ENCODE measurements at places on chromosomes 3 and 15.

DNA sequence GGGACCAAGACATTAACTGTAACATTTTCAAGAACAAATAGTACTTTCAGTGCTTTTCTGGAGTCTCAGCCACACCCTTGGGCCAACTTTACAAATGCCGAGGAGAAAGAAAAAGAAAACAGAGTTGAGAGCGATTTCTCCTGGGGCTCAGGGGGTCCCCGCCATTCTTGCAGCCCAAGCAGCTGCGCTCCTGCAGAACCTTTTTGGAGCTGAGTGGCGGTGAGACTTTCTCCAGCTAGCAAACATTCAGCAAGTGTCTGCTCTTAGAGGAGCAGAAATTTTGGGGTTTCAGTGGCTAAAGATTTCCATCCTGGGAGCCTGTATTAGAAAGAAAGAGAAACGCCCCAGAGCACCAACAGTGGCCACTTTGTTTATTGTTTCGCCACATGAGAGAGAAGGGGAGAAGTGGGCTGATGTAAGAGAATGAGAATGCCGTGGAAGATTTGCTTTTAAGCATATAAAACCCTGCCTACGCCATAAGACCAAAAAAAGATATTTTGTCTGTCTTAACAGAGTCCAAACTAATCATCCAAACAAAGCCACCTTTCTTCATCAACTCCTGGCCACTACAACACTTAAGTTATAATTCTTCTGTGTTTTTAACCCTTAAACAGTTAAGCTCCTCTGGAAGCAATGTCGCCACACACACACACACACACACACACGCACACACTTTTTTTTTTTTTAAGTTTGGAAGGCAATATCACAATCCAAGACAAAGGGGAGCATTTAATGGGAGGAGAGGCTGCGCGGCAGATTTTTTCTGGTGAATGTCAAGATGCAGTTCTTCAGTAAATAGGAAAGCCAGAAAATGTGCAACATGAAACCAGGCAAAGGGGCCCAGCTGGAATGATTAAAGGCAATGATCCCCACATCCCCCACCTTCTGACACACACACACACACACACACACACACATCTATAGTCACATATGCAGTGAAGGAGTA is 19.2 kb downstream of the EID1 start:
- no peak for DNase-seq

DNA sequence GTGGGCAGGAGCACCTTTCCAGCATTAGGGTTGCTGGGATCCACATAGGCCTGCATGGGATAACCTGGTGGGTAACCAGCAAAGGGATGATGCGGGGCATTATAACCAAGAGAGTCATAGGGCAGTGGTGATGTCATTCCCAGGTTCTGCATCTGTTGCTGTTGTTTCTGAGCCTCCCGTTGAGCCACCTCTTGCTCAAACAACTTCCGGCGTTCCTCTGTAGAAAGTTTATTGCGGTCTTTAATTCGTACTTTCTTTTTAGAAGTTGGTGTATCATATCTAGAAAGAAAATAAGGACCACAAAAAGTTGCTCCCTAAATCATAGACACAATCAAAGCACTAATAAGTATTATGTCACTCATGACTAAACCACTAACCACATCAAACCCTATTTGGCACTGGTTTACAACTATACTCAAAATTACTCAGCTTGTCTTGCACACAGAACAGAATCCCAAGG is 77.8 kb downstream of the NBEAL2 start:
- DNase-seq: no peak

- DNase-seq: no peak
Measured at GRCh38 chr3:61580982-61581643, 19.7 kb downstream of the PTPRG start.

DNA sequence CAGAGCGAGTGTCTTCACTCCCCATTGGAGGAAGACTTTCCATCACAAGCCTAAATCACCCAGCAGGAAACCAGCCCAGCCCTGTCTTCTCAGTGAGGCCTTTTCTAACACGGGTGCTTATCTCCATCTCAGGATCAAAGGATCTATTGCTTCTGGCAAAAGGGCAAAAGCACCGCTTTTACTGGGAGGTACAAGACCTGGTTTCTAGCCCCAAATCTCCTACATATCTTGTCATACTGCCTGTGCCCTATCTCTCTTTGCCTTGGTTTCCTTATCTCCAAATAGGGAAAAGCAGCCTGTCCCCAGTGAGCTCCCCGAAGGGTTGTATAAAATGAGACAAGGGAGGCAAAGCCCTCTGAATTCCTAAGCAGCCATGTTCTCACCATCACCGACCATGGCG is 5.2 kb downstream of the GLB1 start:
- no peak for DNase-seq

DNA sequence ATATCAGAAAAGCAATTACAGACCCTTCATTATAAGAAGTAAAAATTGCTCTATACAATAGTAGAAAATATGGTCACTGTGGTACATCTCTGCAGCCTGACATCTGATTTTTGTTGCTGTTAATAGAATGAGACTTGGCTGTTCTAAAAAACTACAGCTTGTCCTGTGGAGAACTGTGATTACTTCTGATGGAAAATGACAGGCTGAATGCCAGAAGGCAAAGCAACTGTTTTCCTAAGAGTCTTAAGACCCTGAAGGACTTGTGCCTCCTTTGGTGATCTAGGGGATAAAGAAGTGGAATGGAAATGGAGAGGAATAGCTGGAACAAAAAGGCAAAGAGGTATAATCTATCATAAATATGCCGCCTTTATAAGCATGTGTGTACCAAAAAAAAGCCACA is 314.8 kb downstream of the BCHE start:
- DNase-seq: peak; percentile 14

DNA sequence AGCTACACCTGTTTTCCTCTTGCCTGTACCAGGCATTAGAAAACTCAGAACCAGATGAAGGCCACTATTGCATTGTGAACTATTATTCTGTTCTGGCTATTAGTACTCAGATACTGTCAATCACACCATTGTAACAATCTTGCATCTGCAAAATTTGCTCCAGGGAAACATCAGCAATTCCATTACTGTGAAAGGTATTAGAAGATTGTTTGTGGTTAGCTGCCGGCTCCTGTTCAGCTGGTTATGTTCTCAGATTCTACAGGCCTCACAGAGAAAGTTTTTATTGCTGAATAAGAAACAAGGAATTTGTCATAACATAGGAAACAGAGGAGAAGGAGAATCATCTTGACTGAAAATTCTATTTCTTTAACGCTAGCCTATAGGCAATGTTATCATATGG is 179.9 kb downstream of the PLOD2 start:
- DNase-seq: no peak

DNA sequence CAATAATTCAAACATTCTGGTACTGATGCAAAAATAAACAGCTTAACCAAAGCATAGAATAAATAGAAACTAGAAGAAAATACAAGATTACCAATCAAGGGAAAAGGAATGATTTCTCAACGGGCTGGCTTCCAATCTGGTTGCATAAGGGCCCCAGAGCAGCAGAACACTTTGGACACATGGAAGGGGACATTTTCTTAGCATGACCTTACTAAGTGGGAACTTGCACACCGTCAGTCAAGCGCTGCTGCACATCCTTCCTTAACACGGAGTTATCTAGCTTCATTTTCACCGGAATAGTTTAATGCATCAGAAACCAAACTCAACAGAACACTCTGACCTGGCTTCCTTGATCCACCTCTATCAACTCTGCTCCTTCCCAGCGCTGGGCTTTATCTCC is 388.5 kb downstream of the VPS13C start:
- no peak for DNase-seq

Measured in RPMI8226 (cell line).